ENCODE measurements at places on chromosomes 1 and 21. TPM values are rescaled to one million over a fixed set of nuclear protein-coding genes. Genes with fewer than 3 reads are reported as not detected.

CIART gene
- total RNA-seq: 6.0 TPM

DNA sequence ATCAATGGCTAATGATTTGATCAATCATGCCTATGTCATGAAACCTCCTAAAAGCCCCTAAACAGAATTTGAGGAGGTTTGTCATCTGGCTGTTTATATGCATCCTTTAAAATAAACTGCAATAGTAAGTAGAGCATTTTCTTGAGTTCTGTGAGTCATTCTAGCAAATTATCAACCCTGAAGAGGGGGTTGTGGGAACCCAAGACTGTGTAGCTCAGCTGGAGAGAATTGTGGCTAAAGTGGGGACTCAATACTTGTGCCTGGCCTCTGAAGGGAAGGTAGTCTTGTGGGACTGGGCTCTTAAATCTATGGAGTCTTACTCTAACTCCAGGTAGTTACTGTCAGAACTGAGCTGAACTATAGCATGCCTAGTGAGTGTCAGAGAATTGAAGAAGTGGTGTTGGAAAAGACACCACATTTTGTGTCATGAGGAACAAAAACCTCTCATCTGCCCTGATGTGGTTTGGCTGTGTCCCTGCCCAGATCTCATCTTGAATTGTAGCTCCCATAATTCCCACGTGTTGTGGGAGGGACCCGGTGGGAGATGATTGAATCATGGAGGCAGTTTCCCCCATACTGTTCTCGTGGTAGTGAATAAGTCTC lies 402.4 kb downstream of the USH2A start:
- DNase-seq: no peak

- no peak for DNase-seq
Observed at GRCh38 chr21:33424214-33424613, 21.0 kb downstream of the IFNGR2 start.

- DNase-seq: no peak
Observed at GRCh38 chr1:63810936-63811469, 37.2 kb downstream of the ROR1 start.

Measured in activated CD4-positive, alpha-beta T cell treated with anti-CD3 and anti-CD28 coated beads, Interleukin-2, amount 10 ng/mL, durations not matched to agents 24 days and 14 days (primary cell).